Camera-type eye (tissue), 1 donor: ENCODE measurements at places on chromosomes 1 and 21. TPM values are rescaled to one million over a fixed set of nuclear protein-coding genes. Genes with fewer than 3 reads are reported as not detected.

Gene RNU1-2
- under 0.01 TPM for total RNA-seq

Gene CSMD2
- 9.2 TPM for total RNA-seq

Gene YTHDF2
- 79.8 TPM for total RNA-seq

Gene CACNA1E
- 6.3 TPM for total RNA-seq

Gene S100A2
- 2.3 TPM for total RNA-seq

Gene GNG12
- total RNA-seq = 61.3 TPM

Gene S1PR1
- total RNA-seq = 34.5 TPM

Gene HPDL
- 1.4 TPM for total RNA-seq

Gene GRHL3
- 0.55 TPM for total RNA-seq

Gene ADGRL4
- 20.1 TPM for total RNA-seq

Gene HSD3B1
- not detected for total RNA-seq

Gene SLC66A1
- 23.6 TPM for total RNA-seq

Gene TMPRSS15
- total RNA-seq = not detected

Gene ERICH3
- total RNA-seq = 3.4 TPM

Gene BSND
- not detected for total RNA-seq

Gene C1orf94
- total RNA-seq = 0.33 TPM

Gene AMY1B
- total RNA-seq = not detected

Gene TMEM61
- 0.71 TPM for total RNA-seq

Gene MOB3C
- total RNA-seq = 11.8 TPM

Gene ATP1A4
- 0.60 TPM for total RNA-seq

Gene TINAGL1
- 68.1 TPM for total RNA-seq

Gene NOS1AP
- total RNA-seq = 7.9 TPM

Gene RPE65
- 37.7 TPM for total RNA-seq

Gene LYPD8
- not detected for total RNA-seq

Gene ZSCAN20
- total RNA-seq = 19.5 TPM

Gene TMEM200B
- 8.6 TPM for total RNA-seq

Gene XCL2
- total RNA-seq = 1.1 TPM

Gene GJA8
- 40.3 TPM for total RNA-seq

Gene CHIA
- not detected for total RNA-seq

Gene NKAIN1
- total RNA-seq = 12.1 TPM

Gene ZNF124
- total RNA-seq = 124 TPM

Gene EVI5
- 63.1 TPM for total RNA-seq

Gene KLF17
- total RNA-seq = not detected

Gene ANKRD34A
- total RNA-seq = 1.2 TPM

Gene LCE1F
- not detected for total RNA-seq

Gene CAPN9
- total RNA-seq = 0.33 TPM

Gene HHAT
- 13.1 TPM for total RNA-seq

Gene MCOLN3
- total RNA-seq = 3.0 TPM

Gene SH2D5
- total RNA-seq = 0.49 TPM

Gene PM20D1
- total RNA-seq = not detected

Gene FCRL6
- total RNA-seq = 0.16 TPM

Gene LCE1D
- total RNA-seq = not detected

Gene OR10J1
- total RNA-seq = not detected

Gene HOOK1
- 50.6 TPM for total RNA-seq

Gene TNFRSF8
- not detected for total RNA-seq

Gene CDCP2
- total RNA-seq = not detected

Gene C1orf105
- 1.2 TPM for total RNA-seq

Gene PTGER3
- 4.8 TPM for total RNA-seq

Gene NBPF1
- total RNA-seq = 151 TPM

Gene LMOD1
- 23.3 TPM for total RNA-seq

Gene AADACL4
- total RNA-seq = not detected
